AML-193 (cell line): ENCODE measurements at places on chromosomes 1 and 21.

DNA sequence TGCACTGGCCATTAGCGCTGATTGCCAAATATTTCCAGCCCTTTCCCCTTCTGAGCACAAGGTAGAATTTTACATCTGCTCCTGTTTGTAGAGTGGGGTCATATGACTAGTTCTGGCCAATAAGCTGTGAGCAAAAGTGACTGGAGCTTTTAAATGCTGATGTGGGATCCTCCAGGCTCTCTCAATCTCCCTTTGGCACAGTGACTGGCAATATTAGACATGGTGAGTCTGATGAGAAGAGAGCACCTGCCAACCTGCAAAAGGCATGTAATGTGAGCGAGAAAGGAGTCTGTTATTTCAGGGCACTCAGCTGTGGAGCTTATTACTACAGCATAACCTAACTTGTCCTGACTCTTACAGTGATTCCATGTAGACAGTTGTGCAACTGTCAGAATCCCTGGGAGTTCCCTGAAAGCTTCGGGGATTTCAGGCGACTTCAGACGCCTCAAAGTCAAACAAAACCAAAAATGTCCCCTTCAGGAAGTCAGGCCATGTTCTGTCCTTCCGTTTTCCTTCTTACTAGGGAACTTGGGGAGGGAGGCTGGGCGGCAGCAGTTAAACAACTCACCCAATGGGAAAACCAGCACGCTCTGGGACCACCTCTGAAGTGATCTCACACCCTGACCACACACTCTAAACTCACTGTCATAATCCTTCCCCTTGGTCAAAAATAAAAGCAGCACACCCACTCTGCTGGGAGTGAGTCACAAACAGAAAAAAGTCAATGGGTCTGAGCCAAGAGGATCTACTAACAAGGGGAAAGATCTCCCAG, 3.6 kb upstream of the RASSF5 start:
- peak; percentile 53 for DNase-seq

GRCh38 chr1:21123287-21123948, 53.3 kb downstream of the EIF4G3 start:
- DNase-seq = peak; percentile 34

GRCh38 chr1:62716397-62716796, 28.2 kb upstream of the DOCK7 start:
- DNase-seq = peak; percentile 65

DNA sequence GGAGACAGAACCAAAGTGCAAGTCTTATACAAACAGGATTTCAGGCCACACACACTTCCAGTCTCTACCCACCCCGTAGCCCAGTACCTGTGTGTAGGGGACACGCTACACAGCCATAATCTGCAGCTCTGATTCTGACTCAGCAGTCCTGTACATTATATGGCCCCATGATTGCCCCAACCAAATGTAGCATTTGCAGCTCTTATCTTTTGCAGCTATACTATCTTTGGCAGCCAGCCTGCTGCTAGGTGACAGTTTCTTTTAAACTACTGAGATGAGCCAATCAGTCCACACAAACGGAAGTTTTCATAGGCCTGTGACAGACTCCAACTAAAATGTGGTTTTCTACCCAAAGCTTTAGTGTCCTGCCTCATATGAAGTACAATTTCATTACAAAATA, 259.6 kb upstream of the ST6GALNAC5 start:
- DNase-seq = no peak

- no peak for DNase-seq
These were observed 2.0 kb downstream of the MATN1 start for GRCh38 chr1:30721341-30721793.

- no peak for DNase-seq
These were observed 6.9 kb downstream of the TRABD2B start for GRCh38 chr1:47990286-47990685.

GRCh38 chr1:238675221-238675620, 711.1 kb upstream of the CHRM3 start:
- no peak for DNase-seq

GRCh38 chr21:34850166-34850690, 181.4 kb downstream of the CLIC6 start:
- no peak for DNase-seq

- no peak for DNase-seq
These were observed 27.3 kb upstream of the LMX1A start for GRCh38 chr1:165383599-165384405.

- no peak for DNase-seq
These were observed 58.6 kb downstream of the ADARB1 start for GRCh38 chr21:45132841-45133573.

- DNase-seq = no peak
These were observed 8.2 kb upstream of the LAPTM5 start for GRCh38 chr1:30765556-30766434.

GRCh38 chr1:184116287-184116686, 64.8 kb downstream of the TSEN15 start:
- no peak for DNase-seq

- DNase-seq = no peak
These were observed 4.6 kb upstream of the DDOST start for GRCh38 chr1:20665726-20666125.

- DNase-seq = no peak
These were observed 32.4 kb downstream of the ATP1A1 start for GRCh38 chr1:116405241-116406135.

DNA sequence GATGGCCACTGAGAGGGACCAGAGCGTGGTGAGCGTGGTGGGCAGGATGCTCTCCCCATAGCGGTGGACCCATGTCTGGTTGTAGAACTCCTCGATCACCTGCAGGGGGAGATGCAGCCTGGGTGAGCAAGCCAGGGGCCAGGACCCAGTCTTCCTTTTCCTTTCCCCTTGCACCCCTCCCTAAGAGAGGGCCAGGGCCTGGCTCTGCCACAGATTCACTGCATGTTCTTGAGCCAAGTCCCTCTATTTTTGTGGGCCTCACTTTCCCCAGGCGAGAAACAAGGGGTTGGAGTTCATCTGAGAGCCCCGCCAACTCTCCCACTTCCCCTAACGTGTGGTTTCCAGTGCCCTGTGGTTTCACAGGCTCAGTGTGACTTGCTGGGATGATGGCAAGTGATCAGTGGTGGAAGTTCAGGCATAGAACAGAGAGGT, 27.5 kb downstream of the SLC2A1 start:
- DNase-seq = peak; percentile 77

GRCh38 chr1:31627930-31628559, 10.6 kb downstream of the HCRTR1 start:
- DNase-seq = no peak

DNA sequence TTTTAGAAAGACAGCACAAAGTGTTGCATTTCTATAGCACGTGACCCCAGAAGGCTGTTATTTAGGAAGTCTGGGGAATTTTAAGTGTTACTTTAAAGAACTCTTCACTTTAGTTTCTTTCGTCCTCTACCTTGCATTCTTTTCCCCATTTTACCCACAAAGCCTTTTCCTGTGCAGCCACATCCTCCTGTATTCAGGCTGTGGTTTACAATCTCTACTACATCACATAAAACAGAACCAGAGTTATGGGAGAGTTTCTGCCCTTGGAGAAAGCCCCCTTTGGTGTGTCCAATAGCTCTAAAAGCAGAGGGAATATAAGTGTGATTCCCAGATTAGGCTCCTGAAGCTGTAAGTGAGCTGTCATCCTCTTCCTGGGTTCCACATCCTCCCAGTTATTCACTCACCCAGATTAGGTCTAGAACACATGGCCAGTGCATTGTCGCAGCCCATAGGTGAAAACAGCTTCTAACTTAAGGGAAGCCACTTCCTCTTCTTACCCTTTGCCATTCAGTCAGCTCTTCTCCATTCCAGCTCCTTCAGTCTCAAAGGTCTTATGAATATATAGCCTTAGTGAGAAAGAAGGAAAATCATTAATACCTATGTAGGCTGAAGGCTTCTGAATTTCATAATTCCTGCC, 171.1 kb downstream of the PIGK start:
- DNase-seq = peak; percentile 55

DNA sequence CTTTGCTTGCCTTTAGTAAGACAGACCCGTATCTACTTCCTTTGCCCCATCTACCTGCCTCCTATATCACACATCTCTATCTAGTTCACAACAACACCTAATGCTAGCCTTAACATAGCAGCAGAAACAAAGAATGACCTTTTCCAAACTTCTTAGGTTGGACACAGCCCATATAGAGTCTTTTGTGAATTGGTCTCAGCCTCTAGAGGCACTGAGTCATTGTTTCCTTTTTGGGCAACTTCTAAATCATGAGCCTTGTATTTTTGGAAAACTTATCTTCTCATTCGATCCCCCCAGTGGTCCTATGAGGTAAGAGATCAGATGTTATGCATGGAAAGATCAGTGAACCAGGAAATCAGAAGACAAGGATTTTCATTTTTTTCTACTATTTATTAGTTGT, 679.4 kb upstream of the USP24 start:
- DNase-seq = no peak

GRCh38 chr1:115211071-115211745, 121.9 kb upstream of the TSPAN2 start:
- DNase-seq = no peak

DNA sequence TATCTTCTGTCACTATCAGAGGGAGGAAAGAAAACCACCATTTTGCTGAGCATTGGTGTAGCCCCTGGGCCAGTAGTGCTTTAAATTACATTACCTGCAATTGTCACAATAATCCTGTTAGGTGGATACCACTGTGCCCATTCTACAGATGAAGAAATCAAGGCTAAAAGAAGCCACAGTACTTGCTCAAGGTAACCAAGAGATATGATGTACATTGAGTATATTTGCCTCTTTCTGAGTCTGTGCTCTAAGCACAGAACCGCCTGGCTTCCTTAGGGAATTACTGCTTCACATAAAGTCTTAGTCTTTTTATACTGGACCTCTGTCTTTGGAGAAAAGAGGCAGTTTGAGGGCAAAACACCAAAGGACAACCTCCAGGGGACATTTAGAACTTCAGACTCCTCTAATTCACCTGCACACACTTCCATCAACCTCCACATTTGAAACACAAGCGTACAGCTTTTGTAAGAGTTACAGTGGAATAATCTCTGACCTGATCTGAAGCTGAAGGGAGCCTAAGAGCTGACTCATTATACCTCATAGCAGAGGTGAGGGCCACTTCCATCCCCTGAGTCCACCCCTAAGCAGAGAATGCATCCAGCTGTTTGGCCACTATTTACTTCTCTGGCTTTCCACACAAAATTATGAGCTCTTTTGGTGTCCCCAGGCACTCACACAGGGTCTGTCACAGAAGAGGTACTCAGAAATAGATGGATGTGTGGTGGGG, 61.8 kb downstream of the PLPP3 start:
- no peak for DNase-seq

DNA sequence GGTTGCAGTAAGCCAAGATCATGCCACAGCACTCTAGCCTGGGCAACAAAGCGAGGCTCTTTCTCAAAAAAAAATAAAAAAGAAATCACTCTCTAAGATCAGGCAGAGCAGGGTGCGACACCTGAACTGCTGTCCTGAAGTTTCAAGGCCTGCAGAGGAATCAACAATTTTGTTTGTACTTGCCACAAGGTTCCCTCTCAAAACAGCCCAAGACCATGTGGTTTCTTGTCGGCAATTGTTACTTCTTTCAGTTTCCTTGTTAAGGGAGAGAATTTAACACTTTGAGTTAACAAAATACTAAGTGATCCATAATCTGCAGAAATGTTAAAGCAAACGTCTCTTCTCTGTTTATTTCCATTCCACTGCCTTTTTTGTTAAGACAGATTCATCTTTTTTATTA, 36.5 kb downstream of the MACO1 start:
- DNase-seq = no peak

GRCh38 chr1:28196330-28196729, 19.8 kb upstream of the PTAFR start:
- DNase-seq = no peak

GRCh38 chr1:63323865-63324778, 1.8 kb downstream of the FOXD3 start:
- DNase-seq = no peak

GRCh38 chr21:46357335-46357604, 33.3 kb downstream of the PCNT start:
- DNase-seq = no peak

DNA sequence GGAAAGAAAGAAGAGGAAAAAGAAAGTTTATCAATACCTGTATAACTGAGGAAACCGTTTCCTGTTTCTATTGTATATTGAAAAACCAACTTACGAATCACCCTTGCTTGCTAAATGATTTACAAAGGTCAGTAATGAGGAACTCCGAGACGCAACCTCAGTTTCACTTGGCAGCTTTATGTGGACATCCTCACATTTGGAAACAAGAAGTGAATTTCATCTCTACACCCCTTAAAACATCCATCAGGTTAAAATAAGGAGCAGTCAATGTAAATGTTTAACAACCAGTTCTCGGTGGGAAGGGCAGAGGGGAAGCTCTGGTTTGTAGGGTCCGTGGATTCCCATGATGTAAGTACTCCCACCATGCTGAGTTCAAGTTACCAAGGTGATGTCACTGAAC, 481.7 kb upstream of the RUNX1 start:
- DNase-seq = no peak

- DNase-seq = no peak
These were observed 11.3 kb downstream of the LDLRAD2 start for GRCh38 chr1:21823206-21823979.

DNA sequence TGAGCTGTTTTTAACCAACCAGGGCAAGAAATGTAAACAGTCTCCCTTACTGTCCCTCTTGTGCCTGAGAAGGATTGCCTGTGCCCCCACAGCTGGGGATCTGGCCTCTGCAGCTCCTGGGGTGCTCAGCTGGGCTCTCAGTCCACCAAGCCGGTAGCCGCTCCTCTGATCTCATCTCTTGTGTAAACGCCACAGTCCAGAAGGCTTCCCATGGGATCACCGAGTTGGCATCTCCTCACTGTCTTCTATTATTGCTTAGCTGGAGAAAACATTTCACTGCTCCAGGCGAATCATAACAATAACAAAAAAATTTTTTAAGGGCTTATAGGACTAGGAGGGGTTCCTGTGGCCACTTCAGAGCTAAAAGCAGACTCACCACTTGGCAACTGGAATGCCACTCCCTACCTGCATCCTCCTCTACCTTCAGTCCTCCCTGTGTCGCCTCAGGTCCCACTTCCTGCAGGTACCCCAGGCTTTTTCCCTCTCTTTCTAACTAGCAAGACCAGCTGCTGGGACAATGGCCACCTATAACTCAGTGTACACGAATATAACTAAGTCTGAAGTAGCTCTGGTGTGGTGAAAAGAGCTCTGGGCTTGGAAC, 75.8 kb downstream of the ATP1A1 start:
- no peak for DNase-seq

GRCh38 chr21:29125979-29126378, 4.5 kb upstream of the MAP3K7CL start:
- DNase-seq = no peak

- no peak for DNase-seq
These were observed 1065.6 kb upstream of the TMPRSS15 start for GRCh38 chr21:19468991-19469715.
